ENCODE measurements at places on chromosomes 4 and X.
A peak's percentile ranks its signal among the peaks of the same experiment; 100 is the strongest.

- no peak for DNase-seq
Observed at GRCh38 chrX:131053076-131053475, 5.1 kb upstream of the ARHGAP36 start.

DNA sequence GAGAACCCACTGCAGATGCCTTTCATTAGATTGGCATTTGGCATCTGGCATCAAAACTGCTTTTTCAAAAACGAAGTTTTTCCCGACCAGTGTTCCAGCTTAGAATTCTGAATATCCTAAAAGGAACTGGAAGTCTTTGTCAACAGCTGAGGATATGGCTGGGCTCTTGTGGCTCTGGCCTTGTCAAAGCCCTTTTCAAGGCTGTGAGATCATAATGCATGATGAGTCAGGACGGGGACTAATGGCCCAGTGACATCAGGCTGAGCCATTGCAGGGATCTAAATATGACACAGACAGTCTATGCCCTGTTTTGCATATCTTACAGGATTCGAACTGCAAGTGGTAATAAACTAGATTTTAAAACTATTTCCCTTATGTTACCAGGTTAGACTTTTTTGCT lies 306.4 kb downstream of the PTTG2 start:
- no peak for DNase-seq

DNA sequence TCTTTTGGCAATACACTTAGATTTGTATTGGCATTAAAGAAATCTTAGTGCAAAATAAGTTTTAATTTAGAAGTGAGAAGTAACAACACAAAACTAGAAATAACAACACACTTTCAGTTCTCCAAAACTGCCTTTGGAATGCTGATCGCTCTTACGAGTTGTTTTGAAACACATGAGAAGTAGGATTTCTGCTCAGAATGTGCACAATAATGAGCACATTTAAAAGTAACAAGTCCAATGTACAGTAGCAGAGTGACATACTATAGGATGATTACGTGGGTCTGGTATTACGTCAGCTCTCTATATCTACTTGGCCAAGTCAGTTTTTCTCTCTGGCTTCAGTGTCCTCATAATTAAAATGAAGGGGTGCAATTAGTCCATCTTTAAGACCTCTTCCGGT lies 164.8 kb downstream of the CHM start:
- no peak for DNase-seq

- no peak for DNase-seq
Observed at GRCh38 chr4:1021386-1022050, 10.1 kb downstream of the FGFRL1 start.

- no peak for DNase-seq
Observed at GRCh38 chr4:123495530-123495929, 98.9 kb downstream of the SPRY1 start.

- DNase-seq = no peak
Observed at GRCh38 chrX:25968920-25969319, 169.2 kb upstream of the MAGEB18 start.

DNA sequence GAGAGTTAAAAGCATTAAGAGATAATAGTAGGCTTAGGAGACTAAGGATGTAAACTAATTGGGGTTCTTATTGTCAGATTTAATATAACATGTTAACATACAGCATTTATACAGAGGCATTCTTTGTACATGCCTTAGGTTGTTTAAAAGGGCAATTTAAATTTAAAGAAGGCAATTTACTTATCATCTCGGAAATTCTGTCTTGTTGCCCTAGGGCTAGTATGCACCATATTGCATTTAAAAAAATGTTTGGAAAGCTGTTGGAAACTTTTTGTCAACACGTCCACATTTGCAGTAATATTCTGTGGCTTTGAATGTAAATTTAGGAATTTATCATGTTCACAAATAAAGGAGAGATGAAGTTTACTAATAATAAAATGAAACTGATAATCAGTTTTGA lies 25.5 kb downstream of the GALNT7 start:
- no peak for DNase-seq

- no peak for DNase-seq
Observed at GRCh38 chrX:115322375-115322774, 32.9 kb downstream of the LUZP4 start.

DNA sequence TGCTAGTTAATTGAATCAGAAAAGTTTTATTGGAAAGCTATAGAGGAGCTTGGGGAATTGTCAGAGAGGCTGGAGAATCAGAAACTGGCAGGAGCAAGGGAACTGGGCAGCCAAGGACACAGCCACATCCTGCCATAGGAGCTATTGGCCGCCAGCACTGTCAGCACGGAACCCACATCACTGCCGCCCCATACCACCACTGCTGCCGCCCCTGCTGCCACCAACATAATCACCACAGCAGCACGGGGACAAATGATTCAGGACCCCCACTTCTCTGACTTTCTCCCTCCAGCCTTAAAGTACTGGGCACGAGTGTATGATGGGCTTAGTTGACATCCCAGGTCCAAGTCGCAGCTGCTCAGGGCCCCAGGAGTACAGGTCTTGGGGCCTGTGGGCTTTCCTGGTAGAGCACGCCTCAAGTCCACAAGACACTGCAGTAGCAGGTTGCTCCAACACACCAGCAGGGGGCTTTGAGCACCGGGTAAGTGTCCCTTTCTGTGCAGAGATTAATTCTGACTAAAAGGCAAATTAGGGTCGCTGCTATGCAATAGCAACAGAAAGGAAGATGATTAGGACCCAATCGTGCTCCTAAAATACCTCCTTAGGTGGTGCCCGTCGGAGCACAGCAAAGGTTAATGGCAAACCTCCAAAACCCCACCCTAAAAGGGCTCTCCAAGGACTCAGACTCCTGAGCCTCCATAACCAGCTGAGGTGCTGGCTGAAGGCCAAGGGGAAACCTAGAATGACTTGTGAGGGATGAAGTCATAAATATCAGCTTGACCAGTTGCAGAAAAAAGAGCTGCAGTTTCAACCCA lies 6.9 kb downstream of the PJA1 start:
- peak; percentile 83 for DNase-seq

DNA sequence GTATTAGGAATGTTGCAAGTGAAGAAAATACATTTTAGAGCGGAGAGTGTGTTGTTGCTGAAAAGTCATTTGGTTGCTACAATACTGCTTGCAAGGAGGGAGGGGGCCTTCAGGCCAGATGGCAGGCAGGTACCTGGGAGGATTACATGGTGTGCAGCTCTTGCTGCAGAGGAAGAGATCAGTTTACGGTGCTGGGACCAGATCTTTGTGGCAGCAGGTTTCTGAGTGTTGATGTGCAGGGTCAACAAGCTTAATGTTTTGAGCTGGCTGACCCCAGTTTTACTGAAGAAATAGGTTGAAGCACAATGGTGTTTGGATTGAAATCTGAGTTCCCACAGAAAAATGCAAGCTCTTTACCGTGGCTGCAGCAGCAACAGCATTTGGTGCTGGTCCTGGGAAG lies 96.4 kb upstream of the DDIT4L start:
- DNase-seq = no peak

- no peak for DNase-seq
Observed at GRCh38 chrX:68717663-68718442, 70.4 kb downstream of the STARD8 start.

DNA sequence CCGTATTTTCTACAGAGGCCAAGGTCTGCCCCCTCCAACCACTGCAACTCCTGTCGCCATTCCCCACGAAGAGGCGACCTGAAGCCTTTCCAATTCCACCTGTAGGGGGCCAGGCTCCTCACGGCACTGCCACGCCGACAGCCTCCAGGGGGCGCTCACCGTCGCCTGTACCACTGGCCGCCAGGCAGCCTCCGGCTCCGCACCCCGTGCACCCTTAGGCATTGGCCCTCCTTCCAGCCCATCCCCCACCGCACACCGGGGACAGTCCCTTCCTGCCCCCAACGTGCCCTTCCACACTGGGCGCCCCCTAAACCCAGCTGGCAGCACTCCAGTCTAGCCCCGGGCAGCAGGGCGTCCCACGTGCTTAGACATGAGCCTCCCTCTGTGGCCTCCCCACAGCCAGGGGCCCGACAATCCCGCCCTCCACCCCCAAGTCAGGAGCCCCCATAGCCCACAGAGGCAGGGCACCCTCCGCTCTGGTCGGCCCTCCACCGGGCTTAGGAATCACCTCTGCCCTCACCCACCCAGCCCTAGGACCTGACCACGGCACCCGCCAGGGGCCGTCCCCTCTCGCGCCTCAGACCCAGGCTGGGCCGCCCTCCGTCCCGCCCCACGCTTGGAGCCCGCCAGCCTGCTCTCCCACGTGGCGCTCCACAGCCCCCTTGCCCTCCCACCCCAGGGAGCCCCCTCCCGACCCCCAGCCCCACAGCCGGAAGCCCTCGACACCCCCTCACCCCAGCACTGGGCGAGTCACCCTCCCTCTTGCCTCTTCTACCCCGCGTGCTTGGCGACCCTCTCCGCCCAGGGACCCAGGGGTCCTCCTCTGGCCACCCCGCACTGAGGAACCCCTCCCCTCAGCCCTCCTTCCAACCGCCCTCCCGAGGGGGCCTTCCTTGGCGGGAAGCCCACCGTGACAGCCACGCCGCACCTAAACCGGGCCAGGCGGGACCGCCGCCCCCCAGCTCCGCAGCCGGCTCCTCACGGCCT lies 711 bp downstream of the PNMA6E start:
- no peak for DNase-seq

DNA sequence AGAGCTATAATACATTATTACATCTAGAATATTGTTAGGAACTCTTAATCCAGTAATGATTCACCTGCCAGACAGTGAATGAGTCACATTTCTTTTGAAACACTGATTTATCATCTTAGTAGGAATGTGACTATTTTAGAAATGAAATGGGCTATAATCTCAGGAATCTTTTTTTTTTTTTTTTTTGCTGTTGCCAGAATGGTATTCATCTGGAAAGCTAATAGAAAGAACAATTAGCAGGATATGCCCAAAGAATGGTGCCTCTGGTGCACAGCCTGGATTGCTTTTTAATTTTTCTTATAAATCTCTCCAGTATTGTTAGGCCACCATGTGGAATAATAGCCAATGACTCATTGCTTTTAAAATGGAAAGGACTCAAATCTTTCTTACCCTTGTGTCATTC lies 181.1 kb upstream of the SMIM31 start:
- no peak for DNase-seq

- no peak for DNase-seq
Observed at GRCh38 chrX:7076245-7076661, 71.3 kb upstream of the STS start.

DNA sequence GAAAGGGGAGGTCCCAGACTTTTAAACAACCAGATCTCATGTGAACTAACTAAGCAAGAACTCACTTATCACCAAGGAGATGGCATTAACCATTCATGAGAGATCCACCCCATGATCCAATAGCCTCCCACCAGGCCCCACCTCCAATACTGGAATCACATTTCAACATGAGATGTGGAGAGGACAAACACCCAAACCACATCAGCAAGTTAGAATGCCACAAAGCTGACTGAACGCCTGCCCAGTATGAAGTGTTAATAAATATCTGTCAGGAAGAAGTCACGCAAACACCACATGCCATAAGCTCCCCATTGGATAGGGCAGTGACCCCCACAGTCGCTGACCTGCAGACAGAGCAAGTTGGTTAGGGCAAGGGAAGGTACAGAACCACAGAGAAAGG lies 14.3 kb downstream of the SLC10A6 start:
- no peak for DNase-seq

DNA sequence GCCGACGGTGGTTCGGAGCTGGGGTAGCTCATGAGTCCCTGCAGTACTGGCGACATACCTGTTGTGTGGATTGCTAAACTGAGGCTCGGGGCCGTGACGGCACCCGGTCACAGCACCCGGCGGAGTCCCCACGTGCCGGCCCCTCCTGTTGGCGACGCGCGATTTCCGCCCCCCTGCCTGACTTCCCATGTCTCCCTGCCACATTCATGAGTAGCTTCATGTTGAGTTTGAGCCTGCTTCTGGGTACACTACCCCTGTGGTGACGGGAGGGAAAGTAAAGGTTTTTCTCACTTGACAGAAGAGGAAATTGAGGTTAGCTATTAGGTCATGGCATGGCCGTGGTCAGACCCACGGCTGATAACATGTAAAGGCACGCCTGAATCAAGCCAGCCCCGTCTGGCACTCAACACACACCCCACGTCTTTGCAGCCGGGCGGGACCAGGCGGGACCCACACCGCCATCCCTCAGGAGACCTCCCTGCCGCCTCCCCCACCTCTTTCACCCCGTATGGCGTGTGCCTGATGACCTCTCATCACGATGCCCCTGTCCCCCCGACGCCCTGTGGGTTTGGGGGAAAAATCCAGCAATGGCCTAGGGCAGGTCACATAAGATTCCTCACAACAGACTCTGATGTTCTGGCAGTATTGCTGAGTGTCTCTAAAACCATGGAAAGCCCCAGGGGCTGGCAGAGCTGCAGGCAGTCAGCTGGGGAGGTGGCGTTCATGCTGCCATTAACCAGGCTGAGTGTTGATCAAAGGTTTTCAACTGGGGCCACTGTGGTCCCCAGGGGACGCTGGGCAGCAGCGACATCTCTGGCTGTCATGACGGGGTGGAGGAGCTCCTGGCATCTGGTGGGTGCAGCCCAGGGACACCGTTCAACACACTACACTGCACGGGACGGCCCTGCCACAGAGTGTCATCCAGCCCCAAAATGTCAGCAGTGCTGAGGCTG lies 29.2 kb downstream of the P2RY8 start:
- DNase-seq = no peak

- no peak for DNase-seq
Observed at GRCh38 chr4:140719022-140719421, 37.2 kb downstream of the TBC1D9 start.

GRCh38 chr4:26194764-26195163 lies 126.0 kb upstream of the RBPJ start:
- DNase-seq = no peak

GRCh38 chrX:133590703-133591505 lies 175.6 kb upstream of the GPC4 start:
- DNase-seq = no peak

- no peak for DNase-seq
Observed at GRCh38 chrX:121356139-121356849, 308.9 kb downstream of the GLUD2 start.

GRCh38 chr4:108900018-108900580 lies 137.2 kb upstream of the ETNPPL start:
- DNase-seq = no peak
